ENCODE measurements at places on chromosomes 3 and 15. TPM values are rescaled to one million over a fixed set of nuclear protein-coding genes. Genes with fewer than 3 reads are reported as not detected.

Gene TMEM266
- total RNA-seq = 2.8 TPM

Gene CLDN18
- 66.8 TPM for total RNA-seq

Gene WDR48
- 29.0 TPM for total RNA-seq

Gene SI
- not detected for total RNA-seq

Gene CCDC9B
- total RNA-seq = 31.7 TPM

Gene GALNT15
- total RNA-seq = 4.5 TPM

DNA sequence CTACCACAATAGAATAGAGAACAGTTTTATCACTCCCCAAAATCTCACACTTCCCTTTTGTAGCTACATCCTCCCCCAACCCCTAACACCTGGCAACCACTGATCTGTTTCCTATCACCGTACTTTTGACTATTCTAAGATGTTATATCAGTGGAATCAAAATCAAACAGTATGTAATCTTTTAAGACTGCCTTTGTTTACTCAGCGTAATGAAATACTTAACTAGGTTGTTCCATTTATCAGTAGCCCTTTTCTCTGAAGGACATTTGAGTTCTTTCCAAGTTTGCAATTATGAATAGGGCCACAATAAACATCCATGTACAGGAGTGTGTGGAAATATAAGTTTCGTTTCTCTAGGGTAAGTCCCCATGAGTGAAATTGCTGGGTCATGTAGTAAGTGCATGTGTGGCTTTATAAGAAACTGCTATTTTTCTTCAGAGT, 372.3 kb downstream of the SV2B start:
- peak; percentile 38 for DNase-seq

GRCh38 chr3:127216415-127217261, 23.7 kb downstream of the PRR23E start:
- no peak for DNase-seq

DNA sequence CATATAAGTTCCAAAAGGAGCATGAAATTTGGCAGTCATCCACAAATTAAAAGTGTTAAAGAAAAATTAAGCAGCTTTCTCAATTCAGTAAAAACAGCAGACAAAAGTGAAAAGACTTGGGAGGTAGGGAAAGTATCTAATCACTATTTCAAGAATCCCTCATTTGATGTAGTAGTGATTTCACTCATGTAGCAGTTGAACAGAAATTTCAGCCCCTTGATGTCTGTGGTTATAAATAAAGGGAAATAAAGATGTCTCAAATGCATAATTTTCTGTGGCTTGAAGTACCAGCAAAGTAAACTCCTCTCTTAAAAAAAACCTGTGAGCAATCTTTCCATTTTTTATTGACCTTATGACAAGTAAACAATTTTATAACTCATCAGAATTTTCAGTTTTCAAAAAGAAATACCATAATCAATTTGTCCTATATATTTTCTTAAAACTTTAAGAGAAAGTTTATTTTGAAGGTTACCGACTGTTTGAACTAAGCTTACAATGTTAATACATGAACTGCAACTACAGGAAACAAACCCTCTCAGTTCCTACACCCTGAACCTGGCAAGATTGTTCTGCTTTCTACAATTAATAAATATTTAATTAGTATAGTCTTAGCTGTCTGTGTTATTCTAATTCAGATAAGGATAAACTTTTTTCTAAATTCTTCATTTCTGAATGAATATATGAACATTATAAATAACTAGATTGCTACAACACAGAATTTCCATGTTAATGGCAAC, 94.2 kb downstream of the CBLB start:
- DNase-seq = no peak

GRCh38 chr15:99427668-99428361, 138.0 kb upstream of the MEF2A start:
- no peak for DNase-seq

GRCh38 chr3:111373861-111374260, 168.1 kb upstream of the CD96 start:
- no peak for DNase-seq

DNA sequence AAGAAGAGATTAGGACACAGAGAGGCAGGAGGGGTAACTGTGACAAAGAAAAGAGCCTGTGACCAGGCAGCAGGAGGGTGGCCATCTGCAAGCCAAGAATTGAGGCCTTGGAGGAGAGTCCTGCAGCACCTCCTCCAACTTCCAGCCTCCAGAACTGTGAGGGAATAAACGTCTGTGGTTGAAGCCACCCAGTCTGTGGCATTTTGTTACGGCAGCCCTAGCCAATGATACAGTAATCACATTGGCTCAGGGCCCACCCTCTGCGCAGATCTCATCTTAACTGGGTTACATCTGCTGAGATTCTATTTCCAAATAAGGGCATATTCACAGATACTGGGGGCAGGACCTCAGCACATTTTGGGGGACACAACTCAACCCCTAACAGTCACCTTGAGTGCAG, 11.3 kb downstream of the SELENOS start:
- DNase-seq = no peak

DNA sequence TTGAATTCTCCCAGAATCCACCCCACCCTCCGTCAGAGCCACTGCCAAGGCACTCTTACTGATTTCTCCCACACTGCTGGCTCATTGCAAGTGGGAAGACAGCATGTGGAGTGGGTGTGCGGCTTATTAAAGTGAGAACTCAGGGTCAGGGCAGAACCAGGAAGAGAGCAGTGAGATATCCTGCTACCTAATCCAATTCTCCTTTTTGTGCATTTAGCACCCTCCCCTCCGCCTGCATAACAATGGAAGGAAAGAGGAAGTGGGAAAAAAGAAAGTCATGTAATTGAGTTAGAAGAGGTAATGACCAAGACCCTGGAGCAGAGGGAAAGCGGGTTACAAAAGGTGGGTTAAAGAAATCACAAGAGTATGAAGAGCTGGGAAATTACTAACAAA, 27.8 kb upstream of the PIK3CB start:
- no peak for DNase-seq

- DNase-seq = no peak
Observed at GRCh38 chr3:81734742-81735141, 26.7 kb downstream of the GBE1 start.

DNA sequence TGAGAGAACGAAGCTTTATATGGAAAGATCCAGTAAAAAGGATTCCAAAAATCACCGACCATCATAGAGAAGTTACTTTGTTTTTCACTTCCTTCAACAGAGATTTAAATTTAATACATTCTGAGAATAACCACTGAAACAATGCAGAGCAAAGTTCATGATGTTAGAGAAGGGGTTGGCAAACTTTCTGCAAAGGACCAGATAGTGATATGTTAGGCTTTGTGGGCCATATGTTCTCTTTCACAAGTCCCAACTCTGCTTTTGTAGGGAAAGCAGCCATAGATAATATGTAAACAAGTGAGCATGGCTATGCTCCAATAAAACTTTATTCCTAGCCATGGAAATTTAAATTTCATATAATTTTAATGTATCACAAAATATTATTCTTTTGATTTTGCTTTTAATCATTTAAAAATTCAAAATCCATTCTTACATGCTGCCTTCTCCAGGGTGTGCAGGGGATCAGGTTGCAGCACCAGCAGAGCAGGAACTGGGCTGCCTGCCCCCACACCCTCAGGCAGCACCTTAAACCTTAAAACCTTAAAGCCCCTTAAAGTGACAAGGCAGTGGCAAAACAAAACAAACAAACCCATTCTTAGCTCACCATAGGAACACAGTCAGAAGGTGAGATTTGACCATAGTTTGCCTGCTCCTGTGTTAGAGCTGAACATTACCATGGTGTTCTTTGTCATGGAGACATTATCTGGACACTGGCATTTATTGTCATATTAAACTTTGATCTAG, 16.9 kb upstream of the IGSF10 start:
- no peak for DNase-seq

All from left lung (tissue), 14 donors.